GM23338 (cell line): ENCODE measurements at places on chromosomes 7 and 10.
A peak's percentile ranks its signal among the peaks of the same experiment; 100 is the strongest.

- no peak overlapping the region for H3K4me3 ChIP-seq
- no peaks in the 10 kb centered on the region for H3K27me3 ChIP-seq
- H3K36me3 ChIP-seq, result no peaks in the 10 kb centered on the region; the same call in 1 of the 2 replicates
- DNase-seq, result no peak
- H3K4me1 ChIP-seq, result peaks cover 3% of the 10 kb centered on the region; the same call in 1 of the 2 replicates
Observed at GRCh38 chr7:50827281-50827680, 44.6 kb upstream of the GRB10 start.

GRCh38 chr7:4739528-4739992, 35.9 kb upstream of the AP5Z1 start:
- H3K27ac ChIP-seq, result 0 out of 2 replicates have a peak overlapping the region, but pooled peaks have one; percentile 42
- no peaks in the 10 kb centered on the region for H3K36me3 ChIP-seq
- no peak overlapping the region for H3K4me3 ChIP-seq
- DNase-seq, result no peak
- H3K4me1 ChIP-seq, result peaks cover 20% of the 10 kb centered on the region
- H3K27me3 ChIP-seq, result peaks cover 22% of the 10 kb centered on the region

- H3K36me3 ChIP-seq, result no peaks in the 10 kb centered on the region
- DNase-seq, result peak; percentile 24
- H3K4me3 ChIP-seq, result no peak overlapping the region
Observed at GRCh38 chr10:33939892-33940291, 605.4 kb upstream of the NRP1 start.

DNA sequence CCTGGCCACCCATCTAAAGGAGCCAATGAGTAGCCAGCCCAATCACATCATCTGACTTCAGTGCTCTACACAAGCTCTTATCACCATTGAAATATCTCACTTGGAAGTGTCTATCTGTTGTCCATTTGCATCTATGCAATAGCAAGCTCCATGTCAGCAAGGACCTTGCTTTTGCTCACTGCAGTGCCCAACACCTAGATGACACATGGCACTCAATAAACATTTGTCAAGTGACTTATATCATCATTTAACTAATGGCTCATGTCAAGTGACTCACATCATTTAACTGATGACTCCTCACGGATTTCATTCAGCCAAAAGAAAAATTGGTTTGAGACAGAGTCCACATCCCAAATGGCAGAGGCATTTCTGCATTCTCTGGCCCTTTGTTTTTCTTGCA, 92.9 kb upstream of the ADAM12 start:
- no peak overlapping the region for H3K4me3 ChIP-seq
- no peak overlapping the region for H3K27ac ChIP-seq
- no peaks in the 10 kb centered on the region for H3K36me3 ChIP-seq
- H3K4me1 ChIP-seq, result no peaks in the 10 kb centered on the region

DNA sequence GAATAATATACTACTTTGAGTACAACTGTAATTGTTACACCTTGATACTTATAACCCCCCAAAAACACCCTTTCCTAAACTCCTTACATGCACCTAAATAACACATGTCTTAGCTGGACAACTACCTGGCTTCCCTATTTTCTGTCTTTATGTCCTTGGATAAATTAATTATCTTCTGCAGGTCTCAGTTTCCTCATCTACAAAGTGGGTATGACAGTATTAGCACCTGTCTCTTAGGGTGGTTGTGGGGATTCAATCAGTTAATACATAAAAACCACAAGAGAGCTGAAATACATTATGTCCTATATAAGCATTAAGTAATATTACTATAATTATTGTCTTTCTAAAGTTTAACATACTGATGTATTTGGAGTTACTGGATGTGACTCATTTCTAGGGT, 10.8 kb downstream of the STEAP2 start:
- peaks cover 29% of the 10 kb centered on the region for H3K4me1 ChIP-seq
- H3K27me3 ChIP-seq, result no peaks in the 10 kb centered on the region
- no peaks in the 10 kb centered on the region for H3K36me3 ChIP-seq

GRCh38 chr10:86733260-86733671, 23.2 kb upstream of the BMPR1A start:
- no peak overlapping the region; the same call in 1 of the 2 replicates for H3K27ac ChIP-seq
- no peak overlapping the region for H3K4me3 ChIP-seq
- H3K36me3 ChIP-seq, result no peaks in the 10 kb centered on the region
- no peaks in the 10 kb centered on the region for H3K27me3 ChIP-seq
- DNase-seq, result no peak
